Esophagus mucosa (tissue), 1 donor: ENCODE measurements at places on chromosomes 1 and 21.
A peak's percentile ranks its signal among the peaks of the same experiment; 100 is the strongest.

DNA sequence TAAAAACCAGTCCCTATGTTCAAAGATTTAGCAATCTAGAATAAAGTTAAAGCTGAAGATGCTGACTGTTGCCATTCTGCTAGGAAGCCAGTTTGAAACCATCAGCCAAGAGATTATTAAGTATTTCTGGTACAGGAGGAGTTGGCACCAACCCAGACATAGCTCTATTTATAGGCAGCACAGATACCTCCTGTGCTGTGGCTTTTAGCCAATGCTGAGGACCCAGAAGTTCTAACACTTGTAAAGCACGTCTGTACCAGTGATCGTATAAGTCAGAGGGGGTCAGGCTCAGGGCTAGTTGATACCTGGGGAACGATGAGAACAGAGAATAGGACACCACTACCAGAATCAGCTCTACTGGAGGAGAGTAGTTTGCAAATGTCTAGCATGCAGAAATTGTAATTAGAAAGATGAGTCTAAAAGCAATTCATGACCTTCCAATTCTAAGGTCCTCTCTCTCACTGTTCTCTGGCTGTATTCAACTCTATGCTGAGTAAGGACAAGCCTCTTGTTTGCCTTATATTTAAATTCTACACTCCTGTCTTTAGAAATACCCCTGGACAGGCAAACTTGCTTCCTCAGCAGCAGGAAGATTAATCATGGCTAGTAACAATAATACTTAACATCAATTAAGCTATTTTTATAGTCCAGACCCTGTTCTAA is 96.8 kb upstream of the PALMD start:
- no peak for ATAC-seq

DNA sequence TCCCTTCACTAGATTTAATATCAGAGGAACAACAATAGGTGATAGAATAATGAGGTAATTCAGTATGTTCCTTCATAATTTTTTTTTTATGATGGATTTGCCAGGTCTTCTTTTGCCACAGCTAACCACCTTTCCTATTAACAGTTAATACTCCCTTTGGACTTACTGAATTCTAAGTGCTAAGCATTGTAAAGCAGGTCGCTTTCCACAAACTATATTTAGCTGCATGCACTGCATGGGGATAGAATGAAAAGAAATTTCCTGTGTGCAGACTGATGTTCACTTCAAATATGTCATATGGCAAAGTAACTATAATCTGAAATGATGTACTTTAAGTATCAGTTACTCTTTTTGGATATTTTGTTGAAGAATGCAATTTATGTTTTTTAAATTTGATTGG is 85.8 kb downstream of the GPR161 start:
- no peak for ATAC-seq

DNA sequence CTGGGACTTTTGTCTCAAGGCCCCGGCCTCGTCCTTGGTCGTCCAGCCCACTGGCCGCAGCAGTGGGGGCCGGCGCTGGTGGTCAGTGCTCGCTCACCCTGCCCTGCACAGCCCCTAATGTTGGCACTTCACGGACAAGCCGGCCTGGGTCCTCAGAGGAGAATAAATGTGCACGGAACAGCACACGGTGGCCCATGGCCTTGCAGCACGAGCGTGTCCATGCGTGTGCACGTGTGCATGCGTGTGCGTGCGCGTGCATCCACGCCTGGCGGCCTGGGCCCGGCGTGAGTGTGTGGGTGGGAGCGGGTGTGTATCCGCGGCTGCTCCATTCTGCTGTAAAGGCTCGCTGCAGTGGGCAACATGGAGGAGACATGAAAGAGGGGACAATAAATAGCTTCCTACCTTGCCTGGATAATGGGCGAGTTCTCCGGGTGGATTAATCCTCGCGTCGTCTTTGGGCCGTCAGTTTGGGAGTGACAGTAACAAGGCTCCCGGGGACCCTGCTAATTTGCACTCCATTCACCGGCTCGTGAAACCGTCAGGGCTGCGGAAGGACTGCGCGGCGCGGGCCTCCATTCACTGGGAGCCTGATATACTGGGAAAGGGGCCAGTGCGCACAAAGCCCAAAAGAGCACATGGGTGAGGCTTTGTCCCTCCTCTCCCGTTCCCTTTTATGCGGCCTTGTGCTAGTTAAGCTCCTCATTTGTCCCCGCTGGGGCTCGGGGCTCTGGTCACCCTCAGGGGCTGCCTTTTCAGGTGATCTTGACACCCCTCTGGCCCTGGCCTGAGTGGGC is 142.8 kb downstream of the PRDM16 start:
- no peak for ATAC-seq

DNA sequence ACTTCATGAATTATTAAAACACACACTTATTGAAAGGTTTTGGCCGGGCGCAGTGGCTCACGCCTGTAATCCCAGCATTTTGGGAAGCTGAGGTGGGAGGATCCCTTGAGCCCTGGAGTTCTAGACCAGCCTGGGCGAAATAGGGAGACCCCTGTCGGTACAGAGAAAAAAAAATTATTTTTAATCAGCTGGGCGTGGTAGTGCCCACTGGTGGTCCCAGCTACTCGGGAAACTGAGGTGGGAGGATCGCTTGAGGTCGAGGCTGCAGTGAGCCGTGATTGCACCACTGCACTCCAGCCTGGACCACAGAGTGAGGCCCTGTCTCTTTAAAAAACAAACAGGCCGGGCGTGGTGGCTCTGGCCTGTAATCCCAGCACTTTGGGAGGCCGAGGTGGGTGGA is 1.7 kb downstream of the GABPB2 start:
- ATAC-seq = no peak

- ATAC-seq = no peak
Observed at GRCh38 chr1:185341196-185341781, 24.2 kb upstream of the IVNS1ABP start.

DNA sequence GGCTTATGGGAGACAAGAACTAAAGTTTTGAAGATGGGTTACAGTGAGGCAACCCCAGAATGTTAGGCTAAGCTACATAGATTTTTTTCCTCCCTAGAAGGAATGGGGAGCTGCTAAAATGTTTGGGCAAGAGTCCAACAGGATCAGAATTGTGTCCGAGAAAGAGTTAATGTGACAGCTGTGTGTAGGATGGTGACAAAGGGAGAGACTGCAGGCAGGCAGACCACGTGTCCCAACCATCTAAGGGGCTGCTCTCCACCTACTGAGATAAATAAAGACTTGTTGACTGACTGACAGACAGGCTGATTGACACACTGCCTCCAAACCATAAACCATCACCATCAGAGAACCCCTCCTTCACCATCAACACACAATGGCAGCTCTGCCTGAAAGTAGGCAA is 133.7 kb upstream of the CTTNBP2NL start:
- no peak for ATAC-seq

DNA sequence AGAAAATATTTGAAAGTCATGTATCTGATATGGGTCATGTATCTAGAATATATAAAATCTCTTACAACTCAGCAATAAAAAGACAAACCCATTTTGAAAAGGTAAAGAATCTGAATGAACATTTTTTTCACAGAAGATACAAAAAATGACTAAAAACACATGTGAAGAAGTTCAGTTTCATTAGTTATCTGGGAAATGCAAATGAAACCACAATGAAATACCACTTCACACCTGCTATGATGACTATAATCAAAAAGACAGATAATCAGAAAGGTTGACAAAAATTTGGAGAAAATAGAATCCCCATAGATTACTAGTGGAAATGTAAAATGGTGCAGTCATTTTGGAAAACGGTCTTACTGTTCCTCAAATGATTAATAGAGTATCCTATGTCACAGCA is 631.0 kb downstream of the MRPL39 start:
- ATAC-seq = no peak

DNA sequence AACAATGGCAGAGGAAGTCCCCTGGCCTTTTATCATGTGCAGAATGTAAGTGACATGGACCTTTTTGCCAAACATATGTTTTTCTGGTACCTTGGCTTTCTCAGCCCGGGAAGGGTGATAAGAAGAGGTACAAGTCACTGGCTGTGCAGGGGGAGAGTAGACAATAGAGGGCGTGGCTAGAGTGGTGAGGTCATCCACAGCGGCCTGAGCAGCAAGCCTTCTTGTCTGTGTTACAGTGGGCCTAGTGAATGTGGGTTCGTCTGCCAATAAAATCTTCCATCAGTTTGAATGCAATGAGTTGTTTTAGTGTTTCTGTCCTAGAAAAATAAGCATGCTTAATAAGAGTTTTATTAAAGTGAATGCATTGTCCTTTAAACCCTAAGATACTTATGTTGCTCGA is 59.0 kb upstream of the PGD start:
- peak; percentile 62 for ATAC-seq
